ENCODE measurements at places on chromosomes 13 and 19. TPM values are rescaled to one million over a fixed set of nuclear protein-coding genes. Genes with fewer than 3 reads are reported as not detected.

The HCST gene
- total RNA-seq, result 53.9 TPM

GRCh38 chr19:13613447-13613846 lies 107.2 kb upstream of the CACNA1A start:
- no peak overlapping the region for H3K27ac ChIP-seq
- H3K4me3 ChIP-seq, result no peak overlapping the region
- no peaks in the 10 kb centered on the region for H3K36me3 ChIP-seq
- H3K4me1 ChIP-seq, result no peaks in the 10 kb centered on the region
- H3K27me3 ChIP-seq, result peaks cover under 1% of the 10 kb centered on the region
- DNase-seq, result no peak

DNA sequence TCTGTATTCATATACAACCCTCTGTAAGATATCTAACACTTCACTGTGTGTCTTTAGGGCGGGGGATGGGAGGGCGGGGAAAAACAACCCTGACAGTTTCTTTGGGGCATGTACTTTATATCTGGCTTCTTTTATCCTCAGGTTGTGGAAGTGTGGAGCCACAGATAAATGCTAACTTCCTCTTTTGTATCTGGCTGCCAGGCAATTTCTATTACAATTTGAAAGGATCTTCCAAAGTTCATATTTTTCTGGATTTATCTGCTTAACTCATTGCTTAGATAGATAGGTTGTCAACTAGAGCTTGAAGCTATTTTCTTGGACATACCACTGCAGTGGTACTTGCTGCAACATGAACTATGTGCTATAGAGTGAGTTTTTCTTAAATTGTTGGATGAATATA lies 393.0 kb downstream of the LMO7 start:
- DNase-seq, result no peak
- no peak overlapping the region for H3K4me3 ChIP-seq
- H3K27ac ChIP-seq, result no peak overlapping the region
- no peaks in the 10 kb centered on the region for H3K4me1 ChIP-seq

DNA sequence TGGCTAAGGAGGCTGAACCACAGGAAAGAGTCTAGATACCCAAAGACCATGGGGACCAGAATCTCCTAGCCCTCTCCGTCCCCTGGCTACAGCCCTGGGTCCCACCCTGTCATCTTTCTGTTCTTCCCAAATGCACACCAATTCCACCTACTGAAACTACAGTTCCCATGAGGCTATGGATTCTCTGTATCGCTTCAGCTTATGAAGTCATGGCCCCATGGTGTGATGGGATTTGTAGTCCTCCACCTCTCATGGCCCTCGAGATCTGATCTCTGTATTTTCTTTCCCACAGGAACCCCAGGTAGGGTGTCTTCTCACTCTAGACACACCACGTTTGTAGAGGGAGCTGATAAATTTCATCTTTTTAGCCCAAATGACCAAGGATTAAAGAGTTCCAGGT lies 11.8 kb downstream of the PTPRH start:
- H3K36me3 ChIP-seq, result no peaks in the 10 kb centered on the region
- peaks cover 4% of the 10 kb centered on the region for H3K27me3 ChIP-seq
- H3K27ac ChIP-seq, result no peak overlapping the region
- no peak for DNase-seq
- H3K4me3 ChIP-seq, result no peak overlapping the region

The SHD gene
- 1.2 TPM for total RNA-seq

- peaks cover 2% of the 10 kb centered on the region for H3K4me1 ChIP-seq
- H3K27ac ChIP-seq, result no peak overlapping the region
- H3K4me3 ChIP-seq, result no peak overlapping the region
- no peaks in the 10 kb centered on the region for H3K27me3 ChIP-seq
- no peak for DNase-seq
These were observed 807.1 kb downstream of the DIAPH3 start for GRCh38 chr13:59356607-59357006.

- peak within 1 kb of the TSS; percentile 94 for H3K4me3 ChIP-seq
- peak within 1 kb of the TSS; percentile 78 for H3K27ac ChIP-seq
- H3K27me3 ChIP-seq, result peaks cover 2% of the 10 kb centered on the region
These were observed at the start of gene SHKBP1 for GRCh38 chr19:40576585-40577451. Gene SHKBP1 (plus strand): TSS chr19:40576873. CDS start chr19:40576900, 27 bp downstream.

The CRTC1 gene
- total RNA-seq, result 7.0 TPM

GRCh38 chr13:36370108-36370429 lies 23.9 kb upstream of the SPART start:
- DNase-seq, result no peak
- no peaks in the 10 kb centered on the region for H3K36me3 ChIP-seq
- peaks cover 5% of the 10 kb centered on the region for H3K27me3 ChIP-seq
- no peak overlapping the region for H3K4me3 ChIP-seq

The NCAN gene
- 0.23 TPM for total RNA-seq
